ENCODE measurements at places on chromosomes 4 and X. TPM values are rescaled to one million over a fixed set of nuclear protein-coding genes. Genes with fewer than 3 reads are reported as not detected.

DNA sequence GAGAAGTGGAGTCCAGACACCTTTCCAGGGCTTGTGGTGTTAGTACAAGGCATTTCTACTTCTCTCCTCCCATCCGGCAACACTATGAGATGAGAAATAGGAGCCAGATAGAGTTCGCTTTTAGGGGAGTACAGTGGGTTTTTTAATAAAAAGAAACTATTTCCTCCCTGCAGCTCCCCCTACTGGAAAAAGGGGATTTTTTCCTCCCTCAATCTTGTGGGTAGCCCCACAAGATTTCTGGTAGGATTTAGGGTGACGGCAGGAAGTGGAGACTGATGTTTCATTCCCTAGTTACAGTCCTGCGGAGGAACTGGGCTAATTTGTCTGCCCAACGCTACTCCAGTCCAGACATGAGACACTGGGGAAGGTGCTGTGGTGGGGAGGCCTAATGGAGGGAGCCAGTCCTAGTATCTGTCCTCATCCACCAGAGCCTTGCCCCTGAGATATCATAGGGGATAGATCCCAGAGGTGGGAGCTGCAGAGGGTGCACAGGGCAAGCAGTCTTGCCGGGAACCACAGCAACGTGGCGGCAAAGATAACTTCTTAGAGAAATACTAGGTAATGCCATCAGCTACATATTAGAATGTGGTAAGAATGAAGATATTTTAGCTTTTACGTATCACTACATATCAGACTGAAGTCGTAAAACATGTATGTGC lies 45.5 kb upstream of the PRKG2 start:
- peak; percentile 14 for DNase-seq

The BTK gene
- 0.66 TPM for total RNA-seq

DNA sequence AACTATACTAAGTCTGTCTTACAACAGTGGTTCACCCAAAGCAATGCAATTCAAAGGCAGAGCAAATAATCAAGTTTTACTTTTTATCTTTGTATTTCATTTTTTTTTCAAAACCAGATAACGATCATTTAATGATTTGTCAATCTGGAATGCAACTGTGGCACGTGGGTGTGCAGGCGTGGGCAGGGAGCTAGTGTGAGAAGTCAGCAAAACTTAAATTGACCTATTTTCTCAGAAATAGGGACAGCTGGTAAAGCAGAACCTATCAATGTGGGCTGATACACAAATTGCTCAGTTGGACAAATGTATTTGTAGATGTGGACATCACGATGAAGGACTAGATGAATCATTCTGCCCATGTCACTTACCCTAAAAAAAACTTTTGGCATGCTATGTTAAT lies 105.6 kb downstream of the CBLL2 start:
- no peak for DNase-seq

GRCh38 chr4:95165926-95166524 lies 382.7 kb downstream of the UNC5C start:
- no peak for DNase-seq

- DNase-seq, result no peak
These were observed 38.1 kb upstream of the GJB1 start for GRCh38 chrX:71184803-71185495.

- DNase-seq, result no peak
These were observed 686 bp downstream of the FIP1L1 start for GRCh38 chr4:53378171-53378482.

The TMPRSS11A gene
- total RNA-seq, result not detected

DNA sequence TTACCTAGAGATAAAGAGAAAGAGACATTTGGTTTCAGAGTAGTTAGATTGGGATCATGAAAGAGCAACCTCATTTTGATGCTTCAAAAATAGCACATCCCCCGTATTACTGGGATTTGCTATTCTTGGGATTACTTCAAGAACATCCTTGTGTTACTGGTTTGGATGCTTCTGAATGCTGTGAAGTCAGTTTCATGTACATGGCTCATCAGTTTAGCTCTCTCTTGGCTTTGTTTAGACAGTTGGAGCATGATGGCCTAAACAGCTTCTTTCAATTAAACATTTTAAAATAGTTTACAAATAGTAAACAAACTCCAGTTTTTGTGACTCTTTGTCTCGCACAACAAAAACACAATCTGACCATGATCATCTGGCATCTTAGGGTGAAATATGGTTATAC lies 23.9 kb downstream of the HTT start:
- DNase-seq, result no peak

The SH3RF1 gene
- 13.2 TPM for total RNA-seq

DNA sequence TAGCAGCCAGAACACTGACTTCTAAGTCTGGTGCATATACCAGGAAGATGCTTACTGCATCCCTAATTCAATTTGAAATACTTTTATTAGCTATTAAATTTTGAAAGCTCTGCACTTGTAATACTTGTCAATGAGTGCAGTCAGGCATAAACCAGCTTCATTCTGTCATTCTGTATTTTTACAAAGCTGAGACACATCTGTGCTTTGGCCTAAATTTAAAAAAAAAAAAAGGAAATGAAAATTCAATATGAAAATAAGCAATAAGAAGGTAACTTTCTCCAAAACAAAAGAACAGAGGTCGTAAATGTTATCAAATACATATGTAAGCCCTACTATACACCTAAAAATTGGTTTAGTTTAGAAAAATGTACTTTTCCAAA lies 7.0 kb downstream of the SMIM14 start:
- DNase-seq, result no peak

The LRBA gene
- total RNA-seq, result 69.1 TPM

The CFAP97 gene
- 36.1 TPM for total RNA-seq

GRCh38 chr4:97411356-97411755 lies 731.9 kb downstream of the STPG2 start:
- no peak for DNase-seq

The FATE1 gene
- not detected for total RNA-seq

GRCh38 chr4:80101071-80101791 lies 28.2 kb upstream of the ANTXR2 start:
- no peak for DNase-seq

DNA sequence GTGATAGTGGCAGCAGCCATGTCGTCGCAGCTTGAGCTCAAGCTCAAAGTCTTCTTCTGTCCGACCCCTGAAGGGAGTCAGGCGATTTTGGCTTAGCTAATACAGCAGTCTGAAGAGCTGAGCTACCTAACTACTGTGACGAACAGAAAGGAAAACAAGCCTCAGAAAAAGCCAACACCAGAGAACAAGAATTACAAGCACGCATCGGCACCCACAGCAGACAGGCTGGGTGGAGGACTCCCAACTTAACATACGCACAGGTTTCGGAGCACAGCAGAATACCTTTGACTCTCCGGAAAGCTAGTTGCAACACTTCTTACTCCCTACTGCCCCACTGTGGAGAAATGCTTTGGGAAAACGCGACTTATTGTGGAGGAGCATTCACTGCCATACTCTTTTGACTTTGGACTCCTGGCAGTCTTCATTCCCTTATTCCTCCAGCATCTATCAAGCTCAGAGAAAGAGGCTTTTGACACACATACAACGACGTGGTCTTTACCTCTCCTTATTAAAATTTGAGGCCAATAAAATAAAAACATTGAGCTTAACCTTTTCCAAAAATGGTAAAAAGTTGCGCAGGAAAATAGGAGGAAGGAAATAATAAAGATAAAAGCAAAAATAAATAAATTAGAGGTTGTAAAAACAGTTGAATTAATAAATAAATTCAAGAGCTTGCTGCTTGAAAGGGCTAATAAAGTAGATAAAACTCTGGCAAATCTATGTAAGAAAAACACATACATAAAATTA lies 41.3 kb upstream of the GPC3 start:
- DNase-seq, result peak; percentile 46

The NAP1L3 gene
- 30.3 TPM for total RNA-seq

GRCh38 chr4:76723373-76723772 lies 174.6 kb downstream of the SOWAHB start:
- DNase-seq, result no peak

The TBC1D9 gene
- total RNA-seq, result 0.70 TPM

DNA sequence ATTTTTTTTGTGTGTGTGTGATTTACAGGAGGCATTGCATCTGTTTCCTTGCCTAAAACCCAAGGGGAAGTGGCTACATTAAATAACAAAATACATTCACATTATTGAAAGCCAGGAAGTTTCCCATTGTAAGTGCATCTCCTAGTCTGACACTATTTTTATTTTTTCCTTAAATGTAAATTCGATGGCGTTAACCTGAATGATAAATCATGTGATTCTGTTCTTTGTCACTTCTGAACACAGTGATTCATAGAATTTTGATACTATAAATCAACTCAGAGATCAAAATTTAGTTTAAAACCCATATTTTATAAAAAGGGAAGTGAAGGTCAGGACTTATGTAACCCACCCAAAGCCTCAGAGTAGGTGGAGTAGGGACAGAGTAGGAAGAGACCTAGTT lies 258.1 kb downstream of the GABRG1 start:
- no peak for DNase-seq

The RAI2 gene
- 0.57 TPM for total RNA-seq

All from WTC11 (cell line).